Pancreas (tissue), 10 donors: ENCODE measurements at places on chromosomes 3 and 15.
A peak's percentile ranks its signal among the peaks of the same experiment; 100 is the strongest.

- H3K27ac ChIP-seq = no peak overlapping the region
- no peak overlapping the region for H3K4me3 ChIP-seq
- H3K36me3 ChIP-seq = no peaks in the 10 kb centered on the region
- H3K4me1 ChIP-seq = peaks cover 18% of the 10 kb centered on the region
- peak; percentile 88 for DNase-seq
- H3K27me3 ChIP-seq = no peaks in the 10 kb centered on the region
Observed at GRCh38 chr15:90320062-90320884, 31.8 kb upstream of the ZNF774 start.

GRCh38 chr3:196399485-196399945 lies 32.7 kb downstream of the UBXN7 start:
- H3K27me3 ChIP-seq = no peaks in the 10 kb centered on the region
- no peak overlapping the region for H3K4me3 ChIP-seq
- H3K27ac ChIP-seq = no peak overlapping the region
- H3K4me1 ChIP-seq = no peaks in the 10 kb centered on the region
- no peak for DNase-seq

GRCh38 chr3:187041362-187042307 lies 97.7 kb downstream of the RPL39L start:
- H3K36me3 ChIP-seq = no peaks in the 10 kb centered on the region
- no peak overlapping the region for H3K4me3 ChIP-seq
- no peak for DNase-seq
- H3K27ac ChIP-seq = no peak overlapping the region
- peaks cover 12% of the 10 kb centered on the region for H3K4me1 ChIP-seq

GRCh38 chr3:16086690-16087089 lies 87.8 kb upstream of the GALNT15 start:
- H3K27ac ChIP-seq = no peak overlapping the region
- no peak for DNase-seq
- H3K27me3 ChIP-seq = no peaks in the 10 kb centered on the region
- H3K4me1 ChIP-seq = no peaks in the 10 kb centered on the region
- no peak overlapping the region for H3K4me3 ChIP-seq
- no peaks in the 10 kb centered on the region for H3K36me3 ChIP-seq

DNA sequence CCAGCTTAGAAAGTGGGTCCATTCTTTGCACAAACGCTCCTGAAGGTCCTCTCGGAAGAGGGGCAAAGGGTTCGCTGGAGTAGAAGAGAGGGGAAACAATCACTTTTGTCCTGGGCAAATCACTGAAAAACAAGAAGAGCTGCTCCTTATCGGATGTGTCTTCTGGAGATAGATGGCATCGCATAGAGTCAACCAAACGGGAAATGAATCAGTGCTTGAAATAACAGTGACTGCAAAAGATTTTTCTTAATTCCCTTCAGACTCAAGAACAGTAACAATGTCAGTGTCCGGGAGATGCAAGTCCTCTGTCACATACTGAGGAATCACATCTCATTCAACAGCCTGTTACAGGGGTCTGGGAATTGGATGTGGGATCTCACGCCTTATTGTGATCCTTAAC lies 78.8 kb upstream of the PCSK6 start:
- no peak for DNase-seq
- H3K27ac ChIP-seq = no peak overlapping the region
- no peaks in the 10 kb centered on the region for H3K36me3 ChIP-seq

GRCh38 chr15:65411465-65412071 lies 11.2 kb downstream of the IGDCC4 start:
- H3K4me3 ChIP-seq = no peak overlapping the region
- H3K27ac ChIP-seq = no peak overlapping the region
- no peak for DNase-seq
- H3K36me3 ChIP-seq = no peaks in the 10 kb centered on the region
- H3K27me3 ChIP-seq = no peaks in the 10 kb centered on the region
- H3K4me1 ChIP-seq = no peaks in the 10 kb centered on the region
